ENCODE measurements at places on chromosomes 12 and 14.

DNA sequence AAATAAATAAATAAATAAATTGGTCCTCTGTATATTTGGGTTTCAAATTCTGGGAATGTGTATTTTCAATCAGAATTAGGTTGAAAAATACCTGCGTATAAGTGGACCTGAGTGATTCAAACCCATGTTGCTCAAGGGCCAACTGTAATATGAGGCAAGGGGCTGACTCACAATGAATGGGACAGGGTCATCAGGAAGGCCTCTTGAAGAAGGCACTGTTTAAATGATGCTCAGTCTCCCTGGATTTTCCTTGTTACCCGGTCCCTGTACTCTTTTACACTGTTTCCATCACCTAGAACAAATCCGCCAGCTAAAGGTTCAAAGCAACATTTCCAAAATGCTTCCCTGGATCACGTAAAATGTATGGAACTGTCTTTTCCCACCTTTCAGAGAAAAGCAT is 3.8 kb downstream of the PSMB5 start:
- H3K4me1 ChIP-seq: peaks cover 30% of the 10 kb centered on the region
- H3K27me3 ChIP-seq: no peaks in the 10 kb centered on the region
- no peak overlapping the region for H3K4me3 ChIP-seq
- peaks cover 4% of the 10 kb centered on the region for H3K36me3 ChIP-seq

DNA sequence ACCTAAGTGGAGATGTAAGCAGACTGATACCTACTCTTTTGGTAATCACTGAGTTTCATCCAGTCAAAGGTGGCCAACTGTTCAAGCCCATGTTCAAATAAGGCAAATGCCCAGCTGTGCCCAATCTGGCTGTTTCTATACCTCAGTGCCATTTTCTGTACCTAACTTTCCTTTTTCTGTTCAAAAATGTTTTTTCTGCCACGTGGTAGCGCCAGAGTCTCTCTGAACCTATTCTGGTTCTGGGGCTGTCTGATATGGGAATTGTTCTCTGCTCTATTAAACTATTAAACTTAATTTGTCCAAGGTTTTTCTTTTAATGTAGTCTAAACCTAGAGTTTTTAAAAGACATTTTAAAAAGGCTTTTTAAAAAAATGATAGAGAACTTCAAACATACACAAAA is 391.2 kb downstream of the NOVA1 start:
- no peaks in the 10 kb centered on the region for H3K27me3 ChIP-seq
- DNase-seq: no peak
- no peak overlapping the region for H3K4me3 ChIP-seq
- no peaks in the 10 kb centered on the region for H3K4me1 ChIP-seq
- no peaks in the 10 kb centered on the region for H3K36me3 ChIP-seq
- H3K27ac ChIP-seq: no peak overlapping the region

DNA sequence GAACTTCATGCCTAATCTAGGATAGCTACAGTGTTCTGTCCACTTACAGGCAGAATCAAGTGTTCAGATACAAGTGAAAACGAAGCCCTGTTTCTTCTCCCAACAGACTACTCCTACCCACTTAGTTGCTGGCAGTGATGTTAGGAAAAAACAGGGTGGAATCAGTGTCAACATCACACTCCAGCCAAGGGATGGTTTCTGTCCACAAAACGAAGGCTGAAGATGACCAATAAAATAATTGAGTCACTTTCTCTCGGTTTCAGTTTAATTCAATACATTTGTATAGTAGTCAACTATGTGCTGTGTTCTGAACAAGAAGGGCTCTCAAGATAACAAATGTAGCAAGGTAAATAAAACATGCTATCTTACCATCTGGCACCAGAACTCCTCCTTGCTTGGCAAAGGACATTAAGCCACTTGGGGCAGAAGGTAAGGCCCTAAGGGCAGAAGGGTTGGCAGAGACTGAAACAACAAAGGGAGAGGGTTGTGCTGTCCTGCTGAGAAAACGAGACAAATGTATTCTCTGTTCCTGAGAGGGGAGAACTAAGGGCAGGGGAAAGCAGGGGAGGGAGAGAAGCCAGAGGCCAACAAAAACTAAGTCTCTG is 393.6 kb downstream of the DPF3 start:
- no peak overlapping the region for H3K4me3 ChIP-seq
- H3K36me3 ChIP-seq: no peaks in the 10 kb centered on the region
- H3K4me1 ChIP-seq: no peaks in the 10 kb centered on the region
- no peaks in the 10 kb centered on the region for H3K27me3 ChIP-seq
- no peak for DNase-seq

DNA sequence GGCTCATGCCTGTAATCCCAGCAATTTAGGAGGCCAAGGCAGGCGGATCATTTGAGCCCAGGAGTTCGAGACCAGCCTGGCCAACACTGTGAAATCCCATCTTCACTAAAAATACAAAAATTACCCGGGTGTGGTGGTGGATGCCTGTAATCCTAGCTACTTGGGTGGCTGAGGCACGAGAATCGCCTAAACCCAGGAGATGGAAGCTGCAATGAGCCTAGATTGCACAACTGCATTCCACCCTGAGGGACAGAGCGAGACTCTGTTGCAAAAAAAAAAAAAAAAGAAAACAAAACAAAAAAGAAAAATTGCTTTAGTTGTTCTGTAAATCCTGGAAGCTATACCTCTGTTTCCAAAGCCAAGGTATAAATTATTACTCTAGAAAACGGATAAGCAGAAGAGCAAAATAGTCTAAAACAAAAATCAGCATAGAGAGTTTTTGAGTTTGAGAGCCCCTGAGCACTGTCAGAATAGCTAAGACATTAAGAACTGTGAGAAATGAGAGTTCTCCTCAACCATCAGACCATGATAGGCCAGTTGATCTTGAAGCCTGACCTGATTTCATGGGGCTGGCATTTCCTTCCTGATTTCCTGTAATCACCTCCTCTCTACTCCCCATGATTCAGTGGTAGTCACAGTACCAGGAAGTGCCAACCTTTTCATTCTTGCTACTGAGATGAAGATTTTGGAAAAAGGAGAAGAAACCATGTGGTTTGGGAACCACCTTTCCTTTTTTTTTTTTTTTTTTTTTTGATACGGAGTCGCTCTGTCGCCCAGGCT is 31.7 kb downstream of the ATP2A2 start:
- no peaks in the 10 kb centered on the region for H3K36me3 ChIP-seq
- peak overlapping the region; percentile 81 for H3K27ac ChIP-seq
- no peak overlapping the region for H3K4me3 ChIP-seq
- no peaks in the 10 kb centered on the region for H3K27me3 ChIP-seq

DNA sequence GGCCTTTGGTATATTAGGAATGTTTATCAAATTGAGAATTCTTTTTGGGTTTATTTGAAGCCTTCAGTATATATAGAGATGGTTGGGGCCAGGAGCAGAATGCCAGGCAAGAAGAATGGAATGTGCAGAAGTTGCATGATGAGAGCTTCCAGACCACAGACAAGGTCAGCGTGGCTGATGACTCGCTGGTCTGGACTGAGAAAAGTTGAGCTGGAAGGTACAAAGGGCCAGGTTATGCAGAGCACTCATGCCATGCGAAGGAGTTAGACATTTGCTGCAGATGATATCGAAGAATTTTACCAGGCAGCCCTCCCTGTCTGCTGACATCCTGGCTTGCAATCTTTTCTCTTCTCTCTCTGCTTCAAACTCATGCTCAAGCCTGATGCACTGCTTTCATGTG is 196.2 kb upstream of the ARHGAP5 start:
- no peaks in the 10 kb centered on the region for H3K27me3 ChIP-seq
- H3K4me1 ChIP-seq: peaks cover 8% of the 10 kb centered on the region
- H3K4me3 ChIP-seq: no peak overlapping the region
- H3K36me3 ChIP-seq: no peaks in the 10 kb centered on the region

DNA sequence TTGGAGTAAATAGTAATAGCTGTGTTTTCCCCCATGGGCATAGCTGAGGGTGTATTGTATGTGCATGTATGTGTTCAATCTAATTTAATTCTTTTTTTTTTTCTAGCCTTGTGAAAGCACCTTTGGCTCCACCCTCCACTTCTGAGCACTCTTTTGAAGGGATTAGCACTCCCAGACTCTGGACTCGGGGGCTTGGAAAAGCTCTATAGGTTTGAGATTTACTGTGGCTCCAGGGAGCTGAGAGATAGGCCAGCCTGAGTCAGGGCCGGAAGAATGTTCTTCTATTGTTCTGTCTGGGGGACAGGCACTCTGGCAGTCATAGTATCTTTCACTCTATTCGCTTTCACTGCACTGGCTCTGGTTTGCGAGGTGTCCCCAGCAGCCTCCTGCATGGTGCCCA is 540.0 kb upstream of the TBX3 start:
- peak overlapping the region; percentile 53 for H3K27ac ChIP-seq
- no peaks in the 10 kb centered on the region for H3K36me3 ChIP-seq
- peaks cover 35% of the 10 kb centered on the region for H3K4me1 ChIP-seq

DNA sequence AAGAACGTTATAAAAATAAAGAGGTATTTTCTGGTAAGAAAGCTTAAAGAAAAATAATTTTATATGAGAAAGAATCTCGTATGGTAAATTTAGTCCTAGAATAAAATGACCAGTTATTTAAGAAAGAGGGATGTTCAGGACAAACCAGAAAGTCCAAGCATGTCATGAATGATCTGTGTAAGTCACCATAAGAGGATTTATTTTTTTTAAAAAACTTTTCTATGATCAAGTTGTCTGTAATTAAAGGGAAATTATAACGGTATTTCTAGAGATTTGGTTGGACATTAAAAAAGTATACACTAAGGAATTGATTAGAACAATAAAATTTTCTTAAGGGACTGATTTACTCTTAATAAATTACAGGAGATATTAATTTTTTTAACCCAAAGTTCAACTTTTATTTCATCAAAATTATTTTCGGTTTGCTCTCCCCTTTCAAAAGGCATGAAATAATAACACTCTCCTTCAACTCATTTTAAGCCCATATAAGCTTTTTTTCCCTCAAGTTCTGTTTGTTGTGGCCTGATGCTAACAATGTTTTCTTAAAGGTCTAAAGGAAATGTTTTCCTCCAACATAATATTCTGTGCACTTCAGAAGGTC is 49.9 kb upstream of the CPSF6 start:
- no peaks in the 10 kb centered on the region for H3K27me3 ChIP-seq
- H3K4me3 ChIP-seq: no peak overlapping the region
- no peak for DNase-seq
- H3K4me1 ChIP-seq: no peaks in the 10 kb centered on the region
- H3K27ac ChIP-seq: no peak overlapping the region

DNA sequence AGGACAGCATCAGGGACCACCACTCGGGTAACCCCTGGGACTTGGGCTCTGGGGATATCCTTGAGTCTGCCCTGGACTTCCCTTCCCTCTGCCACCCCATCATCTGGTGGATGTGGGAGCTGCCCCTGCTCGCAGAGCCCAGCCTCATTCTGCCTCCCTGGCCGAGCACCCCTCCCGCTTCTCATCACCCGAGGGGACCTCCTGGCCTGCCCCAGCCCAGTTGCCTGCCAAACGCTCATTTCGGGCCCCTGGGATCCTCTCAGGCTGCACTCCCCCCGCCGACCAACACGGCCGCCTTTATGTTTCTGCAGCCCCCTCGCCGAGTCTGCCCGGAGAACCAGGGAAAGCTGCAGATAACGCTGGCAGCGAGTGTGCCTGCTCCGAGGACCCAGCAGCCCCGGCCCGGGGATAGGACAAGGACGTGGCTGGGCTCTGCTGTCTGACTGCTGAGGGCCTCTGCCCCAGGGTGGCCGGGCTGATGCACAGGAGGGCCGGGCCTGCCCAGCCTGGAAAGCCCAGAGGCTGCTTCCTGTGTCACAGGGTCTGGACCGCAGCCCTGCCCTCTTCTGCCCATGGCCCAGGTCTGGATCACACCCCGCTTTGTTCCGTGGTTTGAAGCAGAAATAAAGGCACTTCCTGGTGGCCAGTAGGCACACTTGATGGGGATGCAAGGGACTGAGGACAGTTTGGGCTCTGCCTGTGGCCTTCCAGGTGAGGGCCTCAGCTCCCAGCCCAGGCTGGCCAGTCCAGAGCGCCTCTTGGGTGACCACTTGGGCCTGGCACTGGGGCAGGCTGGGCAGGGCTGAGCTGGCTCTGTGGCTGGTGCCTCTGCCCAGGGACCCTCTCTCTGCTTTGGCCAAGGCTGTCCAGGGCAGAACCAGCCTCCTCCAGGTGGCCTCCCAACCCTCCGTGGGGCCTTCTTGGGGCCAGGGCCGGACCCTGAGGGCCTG is 4.9 kb upstream of the EXOC3L4 start:
- H3K27ac ChIP-seq: no peak overlapping the region
- H3K36me3 ChIP-seq: no peaks in the 10 kb centered on the region
- DNase-seq: no peak

DNA sequence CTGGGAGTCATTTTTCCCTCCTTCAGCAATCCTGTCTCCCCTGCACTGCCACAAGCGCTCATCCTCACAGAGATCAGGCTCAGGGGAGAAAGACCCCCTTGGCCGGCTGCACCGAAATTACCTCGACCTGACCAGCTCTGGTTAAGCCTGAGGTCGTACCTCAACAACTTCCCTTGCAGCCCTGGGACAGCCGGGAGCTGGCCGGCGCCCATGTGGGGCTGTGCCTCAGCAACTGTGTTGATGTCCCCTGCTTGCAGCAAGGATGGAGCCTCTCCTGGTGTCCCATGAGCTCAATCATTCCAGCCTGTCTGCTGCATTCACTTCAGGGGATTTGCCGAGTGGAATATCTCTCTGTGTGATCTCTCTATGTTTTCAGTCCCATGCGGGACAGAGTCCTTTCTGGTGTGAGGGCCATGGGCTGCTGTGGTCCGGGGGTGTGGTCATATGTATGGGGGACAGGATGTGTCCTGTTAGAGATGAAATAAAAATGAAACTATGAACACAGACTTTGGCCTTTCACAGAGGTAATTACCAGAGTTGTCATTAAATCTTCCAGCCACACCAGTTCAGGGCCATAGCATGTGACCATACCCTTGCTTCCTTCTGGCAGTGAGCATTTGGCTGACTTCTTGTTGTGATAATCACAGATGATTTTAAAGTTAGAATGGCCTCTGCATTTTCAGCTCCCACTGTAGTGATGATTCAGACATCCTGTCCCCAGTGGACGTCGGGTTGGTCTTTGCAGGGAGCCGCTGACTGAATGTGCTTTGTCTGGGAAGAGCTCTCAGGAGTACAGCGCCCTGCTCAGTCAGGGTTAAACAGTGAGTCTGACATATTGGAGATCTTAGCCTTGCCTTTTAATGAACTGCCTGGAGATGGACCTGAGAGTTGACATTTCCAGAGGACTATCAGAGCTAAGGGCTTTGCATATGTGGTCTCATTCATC is 405.9 kb downstream of the AACS start:
- H3K36me3 ChIP-seq: no peaks in the 10 kb centered on the region
- no peak for DNase-seq
- H3K27ac ChIP-seq: no peak overlapping the region
- no peaks in the 10 kb centered on the region for H3K27me3 ChIP-seq
- H3K4me1 ChIP-seq: no peaks in the 10 kb centered on the region

GRCh38 chr14:100580316-100581227 is 6.6 kb downstream of the BEGAIN start:
- no peak overlapping the region for H3K4me3 ChIP-seq
- H3K27ac ChIP-seq: no peak overlapping the region
- no peaks in the 10 kb centered on the region for H3K27me3 ChIP-seq
- no peak for DNase-seq
